Omental fat pad (tissue), 4 donors: ENCODE measurements at places on chromosomes 3 and 15. TPM values are rescaled to one million over a fixed set of nuclear protein-coding genes. Genes with fewer than 3 reads are reported as not detected.

CD96 gene
- 3.8 TPM for total RNA-seq

PRICKLE2 gene
- 74.6 TPM for total RNA-seq

ACTL6A gene
- total RNA-seq = 50.4 TPM

IL17RE gene
- 7.7 TPM for total RNA-seq

OR5K2 gene
- total RNA-seq = not detected

UNC13C gene
- 0.79 TPM for total RNA-seq

MUSTN1 gene
- total RNA-seq = 6.8 TPM

FOXB1 gene
- not detected for total RNA-seq

IL16 gene
- 22.7 TPM for total RNA-seq

ABTB1 gene
- total RNA-seq = 19.5 TPM

LRRC2 gene
- total RNA-seq = 6.9 TPM

GPR62 gene
- not detected for total RNA-seq

PPP1R14D gene
- not detected for total RNA-seq

CD47 gene
- total RNA-seq = 58.7 TPM

GNL3 gene
- 371 TPM for total RNA-seq

CD86 gene
- 17.2 TPM for total RNA-seq

TM4SF18 gene
- 81.5 TPM for total RNA-seq

PLA1A gene
- total RNA-seq = 12.8 TPM

EPHB3 gene
- total RNA-seq = 2.3 TPM

GPR149 gene
- total RNA-seq = not detected

HERC2 gene
- total RNA-seq = 43.1 TPM

VGLL3 gene
- total RNA-seq = 50.1 TPM

EDEM1 gene
- total RNA-seq = 32.7 TPM

LMAN1L gene
- total RNA-seq = not detected

ALDH1A2 gene
- 110 TPM for total RNA-seq

DLL4 gene
- total RNA-seq = 8.3 TPM

PEX11A gene
- 134 TPM for total RNA-seq

SH3GL3 gene
- total RNA-seq = 0.60 TPM

EFCC1 gene
- 0.72 TPM for total RNA-seq

ZNF502 gene
- 7.3 TPM for total RNA-seq

MELTF gene
- 19.4 TPM for total RNA-seq

WNT7A gene
- total RNA-seq = not detected

MAP6D1 gene
- total RNA-seq = not detected
